ENCODE measurements at places on chromosomes 2 and 18. TPM values are rescaled to one million over a fixed set of nuclear protein-coding genes. Genes with fewer than 3 reads are reported as not detected.

- no peak for DNase-seq
Measured at GRCh38 chr2:45964223-45964841, 312.9 kb downstream of the PRKCE start.

GRCh38 chr2:47272031-47272864 is 117.1 kb upstream of the STPG4 start:
- DNase-seq = peak; percentile 75

DNA sequence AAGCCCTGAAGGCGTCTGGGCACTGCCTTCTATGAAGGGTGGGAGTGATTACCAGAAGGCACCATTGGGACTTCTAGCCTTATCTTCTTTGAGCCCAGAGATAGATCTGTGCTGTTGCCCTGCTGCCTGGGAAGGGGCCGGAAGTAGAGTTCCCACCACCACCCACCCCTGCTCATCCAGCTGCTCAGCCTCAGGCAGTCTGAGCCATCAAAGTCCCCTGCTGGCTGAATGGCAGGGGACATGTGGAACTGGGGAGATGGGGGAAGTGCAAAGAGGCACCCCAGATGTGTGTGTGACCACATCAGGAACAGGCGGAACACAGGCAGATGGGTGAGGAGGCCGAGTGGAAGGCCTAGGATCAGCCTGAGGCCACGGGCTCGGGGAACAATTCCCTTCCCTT is 3.3 kb upstream of the WNT10A start:
- DNase-seq = no peak

- no peak for DNase-seq
Measured at GRCh38 chr18:78627551-78628346, 351.9 kb upstream of the SALL3 start.

DNA sequence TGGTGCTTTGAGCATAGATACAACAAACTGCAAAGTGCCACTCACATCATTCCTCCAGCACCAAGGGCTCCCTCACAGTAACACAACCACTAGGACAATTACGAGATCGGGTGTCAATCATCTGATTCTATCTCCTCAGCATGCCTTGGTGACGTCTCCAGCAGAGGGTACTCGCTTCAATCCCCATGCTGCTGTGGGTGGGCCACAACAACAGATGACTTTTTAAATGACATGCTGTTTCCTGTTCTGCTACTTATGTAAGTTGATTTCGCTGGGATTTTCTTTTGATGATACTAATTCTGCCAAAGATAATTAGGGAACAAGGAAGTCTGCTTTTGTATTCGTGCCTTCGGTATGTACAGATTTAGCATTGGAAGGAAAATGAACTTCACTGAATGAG is 1113.0 kb downstream of the BCL11A start:
- no peak for DNase-seq

DNA sequence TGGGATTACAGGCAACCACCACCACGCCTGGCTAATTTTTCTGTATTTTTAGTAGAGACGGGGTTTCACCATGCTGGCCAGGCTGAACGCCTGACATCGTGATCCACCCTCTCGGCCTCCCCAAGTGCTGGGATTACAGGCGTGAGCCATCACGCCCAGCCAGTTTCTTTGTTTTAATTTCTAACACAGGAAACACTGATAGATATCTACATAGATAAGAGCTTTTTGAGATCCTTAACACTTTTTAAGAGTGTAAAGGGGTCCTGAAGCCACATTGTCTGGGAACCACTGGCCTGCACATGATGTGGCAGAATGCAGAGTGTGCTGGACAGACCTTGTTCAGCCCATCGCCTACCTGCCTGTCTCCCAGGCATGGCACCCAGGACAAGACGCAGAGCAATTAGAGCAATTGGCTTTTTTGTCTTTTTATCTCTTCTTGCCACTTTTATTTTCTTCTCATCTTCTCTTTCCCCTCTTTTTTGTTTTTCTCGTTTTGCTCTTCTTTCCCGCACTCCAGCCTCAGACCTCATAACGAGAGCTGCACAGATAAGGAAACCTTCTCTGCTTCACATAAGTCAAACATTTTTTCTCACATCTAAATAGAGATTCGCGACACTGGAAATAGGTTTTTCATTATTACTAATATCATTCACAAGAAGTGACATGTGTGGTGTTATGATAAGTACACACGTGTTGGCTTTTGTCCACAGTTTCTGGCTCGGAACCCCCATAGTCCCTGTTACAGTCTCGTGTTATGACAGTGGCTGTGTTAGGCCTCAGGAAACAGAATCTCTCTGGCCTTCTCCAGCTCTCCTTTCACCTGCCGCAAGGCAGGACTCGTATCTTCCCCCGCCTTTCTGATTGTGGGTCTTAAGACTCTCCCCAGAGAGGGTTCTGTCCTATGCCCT is 25.2 kb upstream of the GPR55 start:
- DNase-seq = no peak

DNA sequence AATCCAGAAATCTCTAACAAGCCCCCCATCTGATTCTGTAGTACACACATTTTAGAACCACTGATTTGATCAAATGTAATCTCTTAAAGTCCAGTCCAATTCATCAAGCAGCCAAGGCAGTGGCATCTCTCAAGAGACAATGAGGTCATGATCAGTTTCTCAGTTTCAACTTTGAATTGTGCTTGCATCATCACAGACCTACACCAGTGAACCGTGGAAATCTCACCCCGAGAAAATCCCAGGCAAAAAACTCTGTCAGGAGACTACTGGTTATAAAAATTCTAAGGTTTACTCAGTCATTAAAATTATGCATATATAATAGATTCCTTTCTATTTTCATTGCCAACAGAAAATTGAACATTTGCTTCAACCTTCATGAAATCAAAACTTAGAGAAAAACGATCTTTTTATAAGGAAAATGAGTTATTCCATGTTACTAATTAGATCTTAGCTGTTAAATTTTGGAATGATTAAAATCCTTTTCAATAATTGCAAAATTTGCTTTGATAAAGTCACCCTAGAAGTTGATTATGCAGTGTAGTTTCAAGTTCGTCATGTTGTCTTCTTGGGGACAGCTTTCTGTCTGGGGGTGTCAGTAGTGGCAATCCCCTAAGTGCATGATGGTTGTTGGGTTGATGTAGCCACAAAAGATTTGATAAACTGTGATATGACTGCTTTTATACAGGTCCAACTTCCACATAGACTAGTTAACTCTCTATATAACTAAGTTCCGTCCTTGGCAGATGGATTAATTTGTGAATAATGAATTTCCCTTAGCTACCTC is 235.0 kb downstream of the CAMKMT start:
- no peak for DNase-seq

Gene MYO1B
- total RNA-seq = 3.2 TPM

Gene REG3A
- total RNA-seq = not detected

Gene DOK6
- not detected for total RNA-seq

Gene EFHD1
- total RNA-seq = 7.6 TPM
